ENCODE measurements at places on chromosomes 16 and 17.

- no peak for DNase-seq
These were observed 28.3 kb downstream of the STH start for GRCh38 chr17:46027048-46027975.

DNA sequence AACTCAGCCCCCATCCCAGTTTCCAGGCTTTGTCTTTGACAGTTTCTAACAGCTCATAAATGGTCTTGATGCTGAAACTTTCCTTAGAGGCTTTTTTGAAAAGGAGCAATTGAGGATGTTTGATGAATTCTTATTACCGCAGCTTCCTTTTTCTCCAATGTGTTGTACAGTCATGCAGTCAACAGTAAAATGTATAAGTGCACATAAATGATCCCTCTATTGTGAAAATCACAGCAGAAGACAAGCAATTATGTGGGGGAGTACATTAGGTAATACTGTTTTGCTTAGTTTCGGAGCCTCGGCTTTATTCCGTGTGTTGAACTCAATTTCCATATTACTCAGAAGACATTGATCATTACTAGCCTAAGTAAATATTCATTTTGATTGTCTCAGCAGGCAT lies 673.7 kb downstream of the CDH8 start:
- no peak for DNase-seq

DNA sequence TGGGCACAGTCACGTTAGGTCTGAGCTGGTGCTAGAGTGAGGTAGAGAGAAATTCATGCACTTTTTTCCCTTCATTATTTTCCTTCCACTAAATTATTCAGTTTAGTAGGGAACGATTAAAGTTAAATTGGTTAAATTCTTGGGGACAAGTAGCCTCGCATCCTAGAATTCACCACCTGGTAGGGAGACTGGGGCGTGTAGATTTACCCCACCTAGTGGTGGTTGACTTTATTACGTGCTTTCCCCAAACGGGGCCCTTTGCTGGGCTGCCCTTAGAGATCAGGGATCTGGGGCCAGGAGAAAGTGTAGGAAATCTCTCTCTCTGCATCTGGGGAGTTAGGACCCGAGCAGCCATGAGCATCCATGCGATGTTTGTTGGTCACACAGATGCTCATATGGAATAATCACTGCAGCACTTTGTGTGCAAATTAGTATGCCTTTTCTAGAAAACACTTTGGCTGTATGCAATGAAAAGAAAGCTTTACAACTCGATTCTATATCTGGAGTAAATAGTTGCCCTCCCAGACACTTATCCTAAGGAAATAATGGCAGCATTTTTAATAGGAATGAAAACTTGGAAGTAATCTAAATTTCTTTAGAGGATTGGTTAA lies 107.0 kb downstream of the PLCG2 start:
- no peak for DNase-seq

- DNase-seq = peak; percentile 92
These were observed 59.1 kb downstream of the OR1D5 start for GRCh38 chr17:3004150-3004801.

GRCh38 chr16:25073854-25074253 lies 37.7 kb upstream of the LCMT1 start:
- DNase-seq = no peak

- DNase-seq = no peak
These were observed 218.0 kb downstream of the C16orf95 start for GRCh38 chr16:87098976-87099720.

DNA sequence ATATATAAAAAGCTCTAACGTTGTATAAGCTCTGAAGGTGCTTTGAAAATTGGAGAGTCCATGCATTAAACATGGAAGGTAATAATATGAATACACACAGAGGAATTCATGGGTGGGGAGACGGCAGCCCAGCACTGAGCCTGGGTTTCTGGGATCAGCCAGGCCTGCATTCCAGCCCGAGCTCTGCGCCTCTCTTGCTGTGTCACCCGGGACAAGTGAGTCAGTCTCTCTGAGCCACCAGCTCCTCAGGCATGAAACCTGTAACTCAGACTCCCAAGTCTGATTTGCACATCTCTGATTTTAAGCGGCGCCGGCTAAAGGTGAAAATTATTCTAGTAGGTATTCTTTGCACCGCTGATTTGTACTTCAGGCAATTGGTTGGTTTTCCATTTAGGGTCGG lies 238.8 kb downstream of the MRTFB start:
- no peak for DNase-seq

- DNase-seq = no peak
These were observed 65.3 kb downstream of the RBFOX1 start for GRCh38 chr16:7397901-7398300.

GRCh38 chr17:31494259-31495021 lies 103.0 kb downstream of the RAB11FIP4 start:
- no peak for DNase-seq

- DNase-seq = peak; percentile 40
These were observed 212.2 kb downstream of the SEC14L1 start for GRCh38 chr17:77352996-77353395.

DNA sequence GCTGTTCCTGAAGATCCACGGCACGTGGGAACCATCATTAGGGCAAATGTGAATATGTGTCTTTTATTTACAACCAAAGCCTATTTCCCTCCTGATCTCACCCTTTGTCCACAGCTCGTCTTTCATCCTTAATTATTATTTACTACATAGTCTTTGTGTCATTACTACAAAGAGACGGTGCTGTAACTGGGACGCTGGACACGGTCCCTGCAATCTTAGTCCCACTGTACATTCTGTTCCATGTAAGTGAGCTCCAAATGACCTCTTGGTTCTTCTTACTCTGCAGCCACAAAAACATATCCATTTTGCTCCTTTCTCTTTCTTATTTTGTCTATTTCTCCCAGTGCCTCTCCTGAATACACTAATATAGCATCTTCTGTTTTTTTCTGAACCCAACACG lies 12.7 kb upstream of the KRT23 start:
- no peak for DNase-seq

GRCh38 chr16:65679785-65680184 lies 557.9 kb upstream of the CDH11 start:
- DNase-seq = no peak

- DNase-seq = no peak
These were observed 2.2 kb upstream of the NF1 start for GRCh38 chr17:31092475-31093064.

DNA sequence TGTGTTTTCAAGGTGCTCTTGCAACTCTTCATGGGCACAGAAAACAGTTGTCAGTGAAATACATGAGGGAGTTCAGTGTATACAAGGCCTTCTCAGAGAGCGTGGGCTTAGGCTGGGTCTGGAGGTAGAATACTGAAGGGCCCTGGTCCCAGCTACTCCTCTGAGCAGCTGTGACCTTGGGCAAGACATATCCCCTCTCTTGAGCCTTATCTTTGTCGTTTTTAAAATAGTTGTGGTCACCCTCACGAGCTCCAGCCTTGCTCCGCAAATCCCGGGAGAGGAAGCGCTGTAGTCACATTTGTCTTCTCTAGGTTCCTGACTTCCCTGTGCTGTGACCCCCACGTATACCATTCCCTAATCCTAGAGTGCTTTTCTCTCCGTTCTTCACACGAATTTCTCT lies 3.6 kb downstream of the ZNRF1 start:
- DNase-seq = no peak

- DNase-seq = no peak
These were observed 241.0 kb downstream of the XYLT1 start for GRCh38 chr16:17229766-17230165.

DNA sequence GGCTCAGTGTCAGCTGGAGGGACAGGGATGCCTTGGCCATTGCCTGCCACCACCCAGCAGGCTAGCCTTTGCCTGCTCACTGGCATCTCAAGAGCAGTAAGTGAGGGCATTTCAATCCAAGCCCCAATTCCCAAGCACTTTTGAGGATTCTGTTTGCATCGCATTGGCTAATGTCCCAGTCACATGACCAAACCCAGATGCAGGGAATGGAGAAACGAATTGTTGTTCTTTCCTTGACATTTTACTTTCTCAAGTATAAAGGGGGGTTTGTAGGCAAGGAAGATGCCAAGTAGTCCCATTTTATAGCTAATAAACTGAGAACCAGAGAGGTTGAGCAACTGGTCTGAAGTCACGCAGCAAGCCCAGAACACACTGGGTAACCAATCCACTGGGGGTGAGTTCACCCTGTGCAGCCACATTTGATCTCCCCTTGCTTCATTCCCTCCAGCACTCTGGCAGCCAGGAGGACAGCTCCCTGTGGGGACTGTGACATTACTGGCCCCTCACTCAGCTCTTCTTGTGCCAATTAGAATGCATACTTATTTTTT lies 193.8 kb upstream of the CACNG3 start:
- peak; percentile 18 for DNase-seq

GRCh38 chr17:31416503-31416923 lies 25.0 kb downstream of the RAB11FIP4 start:
- no peak for DNase-seq

DNA sequence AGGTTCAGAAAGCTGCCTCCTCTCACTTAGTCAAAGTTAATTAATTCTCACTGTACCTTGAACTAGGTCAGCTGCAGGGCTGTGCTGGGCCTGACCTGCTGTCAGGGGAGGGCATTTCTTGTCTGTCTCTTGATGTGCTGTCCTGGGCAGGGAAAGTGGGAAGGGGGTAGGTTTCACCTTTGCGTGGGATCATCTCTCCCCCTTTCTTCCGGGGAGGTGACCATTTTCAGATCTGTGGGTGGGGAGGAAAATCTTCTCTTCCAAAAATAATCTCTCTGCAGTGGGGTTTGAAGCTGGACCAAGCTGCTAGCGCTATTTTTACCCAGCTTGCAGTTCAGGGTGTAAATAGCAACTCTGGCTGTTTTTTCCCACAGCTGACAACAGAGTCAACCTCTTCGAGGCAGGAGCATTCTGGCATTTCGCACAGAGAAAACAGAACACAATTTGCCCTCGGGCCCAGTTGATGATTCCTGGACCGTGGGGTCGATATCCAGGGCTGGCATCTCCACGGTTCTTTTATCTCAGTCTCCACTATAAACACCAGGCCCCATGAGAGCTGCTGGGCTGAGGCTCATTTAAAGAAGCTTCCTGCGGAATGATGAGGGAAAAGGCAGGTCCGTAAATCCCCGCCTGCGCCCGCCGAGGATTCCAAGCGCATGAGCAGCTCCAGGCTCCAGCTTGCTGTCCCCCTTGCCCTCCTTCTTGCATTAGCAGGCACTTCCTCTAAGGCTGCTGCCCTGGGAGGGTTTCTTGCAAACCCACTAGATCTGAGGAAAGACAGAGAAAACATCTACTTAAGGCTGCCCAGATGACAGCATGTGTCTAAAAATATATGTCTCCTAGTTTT lies 93.9 kb downstream of the YPEL2 start:
- DNase-seq = no peak

- DNase-seq = no peak
These were observed 2.7 kb downstream of the MAP3K14 start for GRCh38 chr17:45313996-45314740.

GRCh38 chr16:11967195-11967911 lies 2.3 kb downstream of the TNFRSF17 start:
- DNase-seq = no peak

GRCh38 chr17:16947470-16947869 lies 24.4 kb downstream of the TNFRSF13B start:
- no peak for DNase-seq

DNA sequence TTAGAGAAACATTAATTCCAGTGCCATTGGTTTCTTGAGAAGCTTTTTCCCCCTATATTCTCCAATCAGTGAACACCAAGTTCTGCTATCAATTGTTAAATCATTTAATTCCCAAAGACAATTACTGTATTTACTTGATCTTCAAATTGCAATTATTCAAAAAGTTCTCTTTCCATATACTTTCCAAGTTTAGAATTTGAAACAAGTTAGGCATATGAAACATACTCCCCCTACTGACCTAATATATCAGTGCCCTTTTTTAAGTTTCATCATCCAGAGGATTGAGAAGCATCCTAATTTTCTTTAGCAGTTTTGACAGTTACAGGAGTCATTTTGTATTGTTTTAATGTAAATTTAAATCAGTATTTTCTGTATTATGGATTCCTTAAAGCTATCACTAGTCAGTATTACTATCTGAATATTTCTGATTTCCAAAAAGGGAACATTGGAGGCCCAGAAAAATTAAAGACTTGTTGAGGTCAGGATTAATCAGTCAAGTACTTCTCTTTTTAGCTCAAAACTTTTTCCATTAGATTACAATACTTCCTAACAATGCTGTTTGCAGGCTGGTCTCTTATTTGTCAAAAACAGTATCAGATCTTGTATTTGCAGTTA lies 16.3 kb downstream of the MEIOC start:
- no peak for DNase-seq

GRCh38 chr17:11239379-11239970 lies 1.5 kb upstream of the SHISA6 start:
- DNase-seq = no peak

- DNase-seq = no peak
These were observed 6.9 kb downstream of the CARMIL2 start for GRCh38 chr16:67651847-67652246.

DNA sequence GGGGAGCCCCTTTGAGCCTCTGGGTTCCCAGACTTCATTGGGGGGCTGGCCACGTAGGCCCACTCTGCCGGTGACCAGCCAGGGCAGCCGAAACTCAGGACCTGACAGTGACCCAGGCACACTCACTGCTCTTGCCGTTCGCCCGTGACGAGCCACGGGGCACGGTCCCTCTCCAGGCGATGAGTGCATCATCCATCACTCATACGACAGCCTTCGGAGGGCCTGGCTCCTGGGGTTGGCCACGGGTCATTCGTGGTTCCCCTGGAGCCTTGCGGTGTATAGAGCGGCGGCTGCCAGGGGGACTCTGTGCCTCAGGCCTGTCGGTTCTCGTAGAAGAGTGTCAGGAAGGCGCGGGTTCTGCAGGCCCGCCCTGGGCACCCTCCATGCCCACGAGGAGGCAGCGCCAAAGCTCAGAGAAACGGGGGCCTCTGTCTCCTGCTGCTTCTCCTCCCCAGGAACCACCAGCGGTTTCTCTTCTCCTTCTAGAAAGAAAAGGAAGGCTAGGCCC lies 11.2 kb upstream of the NUDT16L1 start:
- no peak for DNase-seq

- no peak for DNase-seq
These were observed 186.3 kb downstream of the CPPED1 start for GRCh38 chr16:12617401-12617819.

DNA sequence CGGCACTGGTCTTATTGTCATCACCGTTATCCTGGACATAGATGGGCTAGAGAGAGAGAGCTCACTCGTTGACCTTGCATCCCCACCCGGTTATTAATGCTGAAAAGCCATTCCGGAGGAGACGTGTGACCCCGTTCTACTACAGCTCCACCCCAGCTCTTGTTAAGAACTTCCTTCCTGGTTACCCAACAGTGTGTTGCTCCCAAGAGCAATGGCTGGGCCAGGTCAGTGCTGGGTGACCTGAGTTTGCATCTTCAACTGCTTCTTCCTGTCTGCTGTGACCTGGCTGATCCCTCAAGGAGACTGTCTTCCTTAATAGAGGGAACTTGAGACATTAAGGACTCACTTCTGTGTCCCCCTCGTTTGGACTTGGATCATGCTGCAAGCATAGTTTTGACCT lies 96.1 kb upstream of the SDK2 start:
- no peak for DNase-seq

DNA sequence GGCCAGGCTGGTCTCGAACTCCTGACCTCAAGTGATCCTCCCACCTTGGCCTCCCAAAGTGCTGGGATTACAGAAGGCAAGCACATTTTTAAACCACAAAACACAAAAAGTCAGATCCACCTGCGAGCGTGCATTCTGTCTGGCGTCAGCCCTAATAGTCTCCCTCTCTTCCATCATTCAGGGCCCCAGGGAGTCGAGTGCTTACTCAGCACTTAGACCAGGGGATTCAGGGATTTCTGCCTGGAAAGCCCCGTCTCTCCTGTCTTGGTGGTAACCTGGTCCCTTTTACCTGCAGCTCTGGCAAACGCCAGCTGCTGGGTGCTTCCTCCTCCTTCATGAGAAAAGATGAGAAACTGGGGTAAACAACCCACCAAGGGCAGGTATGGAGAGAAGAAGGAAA lies 443.1 kb downstream of the SOX9 start:
- DNase-seq = no peak
